ENCODE measurements at places on chromosomes 5 and 9.

DNA sequence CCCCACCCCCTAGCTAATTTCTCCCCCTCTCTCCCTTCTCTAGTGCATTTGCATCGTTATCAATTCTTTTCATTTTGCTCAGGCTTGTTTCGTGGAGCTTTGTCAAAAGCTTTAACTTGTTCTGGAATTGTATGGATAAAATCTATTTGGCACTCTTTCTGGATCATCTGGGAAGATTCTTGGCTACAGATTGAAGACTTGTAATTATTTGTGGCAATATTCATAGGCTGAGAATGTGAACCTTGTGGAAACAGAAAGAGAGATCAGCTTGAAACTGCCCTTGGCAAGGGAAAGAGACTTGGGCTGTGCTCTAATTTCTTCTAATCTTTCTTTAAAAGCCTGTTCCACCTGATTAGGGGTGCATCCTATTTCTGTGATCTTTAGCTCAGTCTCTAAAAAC is 340.6 kb upstream of the DAB2 start:
- DNase-seq: no peak

DNA sequence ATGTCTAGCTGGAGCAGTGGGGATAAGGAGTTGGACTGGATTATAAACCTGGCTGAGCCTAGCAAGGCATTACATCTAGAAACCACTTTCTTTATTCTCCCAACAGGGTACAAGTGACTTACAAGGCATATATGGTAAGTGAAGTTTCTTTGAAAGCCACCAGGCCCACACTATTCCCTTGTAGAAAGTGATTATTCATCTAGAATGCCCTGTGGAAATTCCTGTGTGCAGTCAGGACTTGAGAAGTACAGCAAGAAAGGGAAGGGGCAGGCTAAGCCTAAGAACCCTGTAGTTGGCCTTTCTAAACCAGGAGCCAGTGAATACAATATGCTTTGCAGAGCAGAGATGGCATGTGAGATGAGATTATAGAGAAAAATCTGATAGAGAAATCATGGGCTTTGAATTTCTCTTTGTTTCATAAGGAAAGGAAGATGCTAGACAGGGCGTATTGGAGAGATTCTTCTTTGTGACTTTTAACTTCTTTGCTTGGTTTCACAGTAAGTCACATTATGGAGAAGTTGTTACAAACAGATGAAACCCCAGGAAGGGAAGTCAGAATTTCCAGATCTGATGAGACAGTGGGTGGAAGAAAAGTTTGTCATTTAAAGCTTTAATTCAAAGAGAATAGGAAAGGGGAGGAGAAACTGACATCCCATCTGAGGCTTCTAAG is 321.7 kb downstream of the NDUFS4 start:
- DNase-seq: no peak

DNA sequence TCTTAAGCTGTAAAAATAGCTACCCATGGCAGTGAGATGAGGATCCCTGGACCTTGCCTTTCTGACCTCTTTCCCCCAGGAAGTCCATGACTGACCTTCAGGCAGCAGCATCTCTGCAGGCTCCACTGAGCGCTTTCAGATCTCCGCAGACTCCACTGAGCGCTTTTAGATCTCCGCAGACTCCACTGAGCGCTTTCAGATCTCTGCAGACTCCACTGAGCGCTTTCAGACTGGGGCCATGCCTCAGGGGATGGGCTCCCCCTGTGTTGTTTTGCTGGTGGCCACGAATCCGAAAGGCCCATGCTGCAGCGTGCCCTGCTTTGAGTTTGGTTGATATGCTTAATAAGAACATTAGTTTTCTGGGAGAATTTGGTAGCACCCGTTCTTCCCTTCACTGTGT is 254.2 kb downstream of the FANCC start:
- no peak for DNase-seq

- no peak for DNase-seq
Observed at GRCh38 chr5:89929173-89929572, 480.4 kb downstream of the CETN3 start.

GRCh38 chr5:3309538-3309937 is 286.1 kb upstream of the IRX1 start:
- DNase-seq: no peak

DNA sequence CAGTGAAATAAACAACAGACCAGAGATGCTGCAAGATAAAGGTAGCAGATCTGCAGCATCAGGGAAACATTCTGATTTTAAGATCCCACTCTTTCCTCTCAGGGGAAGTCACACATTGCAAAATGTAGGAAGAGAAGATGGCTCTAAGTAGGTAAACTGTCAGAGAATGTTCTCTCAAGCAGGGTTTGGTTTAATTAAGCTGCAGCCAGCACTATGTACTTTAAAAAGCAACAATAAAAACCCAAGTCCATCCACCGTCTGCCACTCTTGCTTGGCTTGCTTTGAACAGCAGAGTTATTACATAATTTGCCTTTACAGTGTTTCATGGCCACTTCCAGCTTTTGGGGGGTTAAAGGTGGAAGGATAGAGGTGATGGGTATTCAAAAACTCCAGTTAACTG is 343.2 kb upstream of the DAP start:
- no peak for DNase-seq

DNA sequence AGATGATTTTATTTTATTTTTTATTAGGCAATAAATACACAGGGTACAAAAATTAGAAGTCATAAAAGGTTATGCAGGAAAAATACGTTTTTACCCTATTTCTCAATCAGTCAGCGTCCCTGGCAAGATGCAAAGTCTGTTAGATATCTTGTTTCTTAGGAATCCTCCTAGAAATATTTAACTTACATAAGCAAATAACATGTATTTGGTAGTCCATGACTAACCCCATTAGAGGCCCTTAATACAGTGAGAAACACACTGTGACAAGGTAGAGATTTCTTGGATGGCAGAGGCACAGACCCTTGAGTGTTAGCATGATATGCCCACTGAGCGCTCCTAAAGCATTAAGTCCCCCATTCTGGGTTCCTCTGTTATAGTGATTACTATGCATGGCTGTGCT is 121.2 kb upstream of the ADAMTSL1 start:
- no peak for DNase-seq

- no peak for DNase-seq
Observed at GRCh38 chr5:107646418-107646817, 24.3 kb downstream of the EFNA5 start.

GRCh38 chr5:68239487-68239886 is 23.9 kb downstream of the PIK3R1 start:
- peak; percentile 81 for DNase-seq

DNA sequence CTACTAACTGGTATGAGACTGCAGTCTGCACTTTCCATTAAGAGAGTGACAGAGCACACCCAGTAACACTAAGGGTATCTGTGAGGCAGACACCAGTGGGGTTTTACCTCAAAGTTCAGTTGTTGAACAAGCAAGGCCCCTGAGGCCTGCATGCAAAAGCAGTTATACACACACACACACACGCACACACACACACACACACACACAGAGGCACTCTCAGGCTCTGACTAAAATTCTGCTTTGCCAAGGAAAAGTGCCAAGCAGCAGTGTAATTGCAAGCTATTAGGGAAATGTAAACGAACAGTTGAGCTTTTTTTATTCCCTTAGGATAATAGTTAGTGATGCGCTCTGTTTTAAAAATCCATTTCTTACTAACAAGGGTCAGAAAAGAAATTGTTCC is 377.1 kb downstream of the SPOCK1 start:
- no peak for DNase-seq

- no peak for DNase-seq
Observed at GRCh38 chr5:142663246-142663645, 22.6 kb downstream of the FGF1 start.

DNA sequence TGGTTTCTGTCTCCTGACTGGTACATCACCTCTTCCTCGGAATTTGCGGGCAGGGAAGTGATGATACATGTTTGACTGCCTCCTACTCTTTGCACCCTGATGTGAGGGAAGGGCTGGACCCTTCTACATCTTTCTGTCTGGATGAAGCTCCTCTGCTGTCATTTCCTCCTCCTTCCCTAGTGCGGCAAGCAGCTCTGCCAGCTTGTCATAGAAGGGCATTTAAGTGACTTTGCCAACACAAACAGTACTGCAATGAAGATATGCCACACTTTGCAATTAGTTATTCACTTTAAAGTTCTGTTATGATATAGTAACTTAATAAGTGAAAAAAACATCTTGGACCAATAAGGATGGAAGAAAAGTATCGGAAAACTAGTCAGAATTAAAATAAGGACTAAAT is 48.5 kb upstream of the ABL1 start:
- no peak for DNase-seq
